ENCODE measurements at places on chromosomes 4 and X.
A peak's percentile ranks its signal among the peaks of the same experiment; 100 is the strongest.

- DNase-seq: no peak
Observed at GRCh38 chr4:55001538-55001937, 123.9 kb downstream of the KDR start.

GRCh38 chrX:132426695-132427281, 62.0 kb downstream of the MBNL3 start:
- no peak for DNase-seq

- DNase-seq: no peak
Observed at GRCh38 chr4:8112036-8112576, 46.5 kb downstream of the ABLIM2 start.

GRCh38 chr4:115187136-115187535, 73.7 kb upstream of the NDST4 start:
- no peak for DNase-seq

DNA sequence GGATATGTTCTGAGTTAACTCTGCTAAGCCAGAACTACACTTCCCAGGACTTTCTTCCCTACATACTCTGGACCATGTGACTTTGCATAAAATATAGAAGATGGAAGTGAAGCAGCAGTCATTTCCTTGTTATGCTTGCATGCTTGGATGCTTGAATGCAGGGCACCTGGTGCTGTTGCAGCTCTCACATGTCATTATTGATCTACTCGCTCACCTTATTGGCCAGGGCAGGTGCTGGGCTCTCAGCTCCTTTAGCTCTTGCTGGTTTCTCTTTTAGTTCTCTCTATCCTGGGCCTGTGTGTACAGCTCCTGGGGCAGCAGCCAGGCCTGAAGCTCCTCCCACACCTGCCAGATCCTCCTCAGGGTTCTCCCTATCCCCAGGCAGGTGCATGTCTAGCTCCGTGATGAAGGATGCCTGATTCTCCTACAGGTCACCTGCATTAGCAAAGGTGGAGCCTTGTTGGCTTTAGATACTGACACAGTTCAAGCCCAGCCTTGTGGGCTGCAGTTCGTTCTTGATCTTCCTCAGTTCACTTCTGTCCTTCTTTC, 53.3 kb downstream of the MED28 start:
- no peak for DNase-seq

DNA sequence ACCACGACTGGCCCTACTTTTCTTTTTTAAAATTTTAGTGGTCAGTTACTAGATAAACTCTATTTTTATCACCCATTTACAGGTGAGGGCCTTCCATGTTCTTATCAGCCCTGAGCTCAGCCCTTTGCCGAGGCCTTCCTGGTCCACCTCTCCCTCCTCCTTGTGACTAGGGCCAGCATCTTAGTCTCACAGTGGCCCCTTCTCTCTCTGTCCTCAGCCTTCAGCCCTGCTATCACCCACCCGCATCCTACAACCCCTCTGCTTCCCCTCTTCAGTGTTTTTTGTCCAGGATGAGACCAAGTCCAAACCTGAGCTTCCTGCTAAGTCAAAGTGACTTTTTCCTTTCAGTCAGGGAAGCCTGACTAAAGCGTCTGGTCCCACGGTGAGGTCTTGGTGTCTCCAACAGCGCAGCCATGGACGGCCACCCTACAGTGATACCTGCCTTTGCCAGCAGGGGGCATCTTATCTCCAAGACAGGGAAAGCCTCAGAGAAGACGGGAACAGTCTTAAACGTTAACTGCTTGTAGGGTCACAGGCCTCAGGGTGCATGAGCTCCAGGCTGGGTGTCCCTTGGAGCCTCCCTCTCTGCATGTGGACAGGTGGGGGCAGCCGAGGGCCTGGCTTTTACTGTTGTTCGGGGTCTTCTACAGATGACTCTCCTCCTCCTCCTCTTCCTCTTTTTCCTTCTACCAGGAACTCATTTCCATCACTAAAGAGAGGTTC, 11.7 kb upstream of the GAGE10 start:
- DNase-seq: peak; percentile 54

DNA sequence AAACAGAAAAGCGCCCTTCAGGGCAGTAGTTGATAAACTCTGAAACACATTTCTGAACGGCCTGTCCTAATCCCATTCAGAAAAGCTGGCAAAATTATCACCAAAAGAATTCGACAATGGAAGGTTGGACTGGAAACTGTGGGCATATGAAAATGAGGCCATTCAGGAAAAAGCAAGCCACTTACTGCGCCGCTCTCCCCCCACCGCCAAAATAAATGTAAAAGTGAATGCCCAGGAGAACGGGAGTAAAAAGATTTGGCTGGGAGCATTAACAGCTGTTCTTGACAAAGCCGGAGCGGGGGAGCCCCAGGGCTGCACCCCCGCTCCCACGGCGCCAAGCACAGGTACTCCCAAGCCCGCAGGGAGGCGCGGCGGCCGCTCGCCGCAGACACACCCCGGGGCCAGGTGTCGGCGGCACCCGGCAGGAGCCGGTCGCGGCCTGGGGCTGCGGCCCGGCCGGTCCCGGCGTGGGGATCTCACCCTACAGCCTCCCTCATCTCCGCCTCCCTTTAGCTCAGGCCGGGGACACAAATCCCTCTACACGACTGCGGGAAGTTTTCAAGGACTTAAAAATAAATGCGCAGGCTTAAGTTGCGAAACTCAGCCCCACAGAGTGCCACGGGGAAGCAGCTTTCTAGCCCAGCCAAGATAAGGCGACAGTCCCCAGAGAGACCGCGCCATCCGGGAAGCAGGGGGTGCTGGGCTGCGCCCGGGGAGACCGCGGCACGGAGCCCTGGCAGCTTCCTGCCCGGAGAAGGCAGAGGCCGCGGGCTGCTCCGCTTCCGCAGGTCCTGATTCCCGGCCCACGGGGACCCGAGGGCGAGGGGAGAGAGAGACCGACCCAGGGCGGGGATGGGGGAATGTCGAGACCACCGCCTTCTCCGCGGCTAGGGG, 593 bp downstream of the SH3RF1 start:
- no peak for DNase-seq

DNA sequence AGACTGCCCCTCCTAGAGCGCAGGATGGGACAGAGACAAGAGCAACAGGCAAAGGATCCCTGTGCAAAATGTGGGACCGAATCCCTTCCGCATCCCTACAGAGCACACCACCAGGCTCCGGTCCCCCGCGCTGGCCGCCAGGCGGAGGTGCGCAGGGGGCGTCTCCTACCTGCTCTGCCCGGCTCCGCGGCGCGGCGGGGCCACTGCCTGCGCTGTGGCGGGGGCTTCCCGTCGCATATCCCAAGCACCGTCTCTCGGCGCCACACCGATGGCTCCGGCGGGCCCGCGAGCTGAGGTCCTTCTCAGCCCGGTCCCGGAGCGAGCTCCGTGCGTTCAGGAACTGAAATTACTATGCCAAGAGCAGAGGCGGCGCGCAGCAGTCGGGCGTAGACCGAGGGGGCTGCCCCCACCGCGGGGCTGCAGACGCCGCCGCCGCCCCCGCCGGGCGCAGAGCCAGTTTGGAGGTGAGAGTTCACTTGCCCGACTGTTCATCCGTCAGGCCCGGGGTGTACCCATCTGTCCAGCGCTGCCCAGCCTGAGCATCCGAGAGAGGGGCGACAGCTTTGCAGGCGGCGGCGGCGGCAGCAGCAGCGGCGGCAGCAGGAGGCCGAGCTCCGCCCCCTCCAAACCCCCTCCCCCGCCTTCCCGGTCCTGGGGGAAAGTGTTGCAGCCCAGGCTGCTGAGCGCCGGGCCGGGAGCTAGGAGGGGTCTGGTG, at the start of gene GPRIN3:
Gene GPRIN3, minus strand, starts transcription at position 355 of the 715 bp plus-strand sequence. CDS start 57,690 bp downstream, outside the sequence.
- DNase-seq: peak; percentile 60

DNA sequence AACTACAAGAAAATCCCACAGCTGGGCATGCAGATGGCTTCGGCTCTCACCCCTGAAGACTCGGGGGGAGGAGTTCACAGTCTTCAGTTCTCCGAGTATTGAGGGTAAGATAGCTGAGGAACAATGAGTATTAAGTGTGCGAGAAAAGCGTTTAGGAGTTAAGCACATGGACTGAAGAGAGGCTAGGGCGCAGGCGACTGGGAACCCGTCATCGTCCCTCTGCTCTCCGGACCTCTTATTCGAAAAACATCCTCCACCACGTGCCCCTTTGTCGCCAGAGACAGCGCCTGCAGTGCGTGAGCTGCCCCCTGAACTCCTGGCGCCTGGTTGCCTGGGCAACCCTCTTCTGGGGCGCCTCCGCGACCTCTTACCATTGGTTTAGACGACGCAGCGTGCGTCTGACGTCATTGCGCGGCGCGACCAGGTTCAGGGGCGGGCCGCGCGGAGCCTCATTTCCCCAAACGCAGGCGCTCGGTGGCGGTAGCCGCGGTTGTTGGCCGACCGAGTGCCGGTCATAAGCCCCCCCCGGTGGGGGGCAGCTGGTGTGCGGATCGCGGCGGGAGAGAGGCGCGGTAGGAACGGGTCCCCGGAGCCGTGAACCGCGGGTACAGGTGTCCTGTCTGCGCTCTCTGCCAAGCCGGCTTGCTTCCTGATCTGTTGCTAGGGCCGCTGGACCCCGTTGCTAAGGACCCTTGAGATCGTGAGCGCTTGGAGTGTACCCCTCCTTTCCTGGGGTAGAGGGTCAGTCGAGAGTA, at the start of gene PACRGL:
Gene PACRGL, plus strand, starts transcription at position 452 of the 755 bp plus-strand sequence. CDS start 4,024 bp downstream, outside the sequence.
- DNase-seq: peak; percentile 96

DNA sequence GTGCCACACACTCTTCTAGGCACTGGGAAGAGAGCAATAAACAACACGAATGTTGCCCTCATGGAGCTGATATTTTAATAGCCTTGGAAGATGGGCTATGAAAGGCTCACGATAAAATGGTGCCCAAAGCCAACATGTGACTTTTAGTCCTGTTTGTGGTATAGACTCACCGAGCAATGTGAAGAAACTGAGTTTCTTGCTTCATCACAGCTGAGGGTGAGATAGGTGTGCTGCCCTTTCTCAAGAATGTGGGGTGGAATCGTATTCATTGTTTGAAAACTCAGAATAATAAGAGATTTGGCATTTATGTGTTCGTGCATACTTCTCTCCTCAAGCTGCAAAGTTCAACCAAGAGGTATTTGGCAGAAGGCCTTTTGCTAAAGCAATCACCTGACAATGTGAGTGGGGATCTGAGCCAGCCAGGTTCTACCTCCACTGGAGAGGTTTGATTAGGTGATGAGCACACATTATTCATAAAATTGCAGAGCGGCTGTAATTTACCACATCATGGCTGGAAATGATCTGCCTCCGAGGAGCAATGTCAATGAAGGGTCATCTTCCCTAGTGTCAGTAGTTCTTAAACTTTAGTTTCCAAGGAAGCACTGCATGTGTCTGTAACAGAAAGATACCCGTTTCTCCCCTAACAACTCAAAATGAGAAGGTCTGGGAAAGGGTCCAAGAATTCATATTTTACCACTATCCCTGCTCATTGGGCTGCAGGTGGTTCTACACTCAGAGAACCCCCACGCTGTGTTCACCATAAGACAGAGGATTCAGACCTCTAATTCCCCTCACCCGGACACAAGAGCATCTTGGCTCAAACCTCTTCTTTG, 41.9 kb upstream of the CBR4 start:
- DNase-seq: no peak

DNA sequence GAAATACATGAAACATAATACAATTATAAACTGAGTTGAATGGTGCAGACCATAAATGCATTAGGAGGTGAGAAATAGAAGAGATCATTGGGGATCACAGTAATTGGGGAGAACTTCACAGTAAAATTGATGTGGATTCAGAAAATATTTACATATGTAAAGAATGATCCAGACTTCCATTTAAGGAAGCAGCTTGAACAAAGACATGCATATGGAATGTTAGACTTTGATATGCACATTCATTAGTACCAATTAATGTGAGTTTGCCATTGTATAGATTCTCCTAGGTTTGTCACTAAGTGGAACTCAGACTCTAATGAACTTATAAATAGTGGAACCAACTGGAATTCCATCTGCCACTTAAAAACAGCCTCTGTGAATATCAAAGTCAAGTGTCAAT, 235.6 kb downstream of the PARM1 start:
- no peak for DNase-seq

GRCh38 chr4:36224972-36225903, 19.1 kb downstream of the ARAP2 start:
- no peak for DNase-seq

- peak; percentile 97 for DNase-seq
Observed at GRCh38 chr4:123750044-123750443, 353.4 kb downstream of the SPRY1 start.

- no peak for DNase-seq
Observed at GRCh38 chr4:22921936-22922335, 229.2 kb downstream of the GBA3 start.

DNA sequence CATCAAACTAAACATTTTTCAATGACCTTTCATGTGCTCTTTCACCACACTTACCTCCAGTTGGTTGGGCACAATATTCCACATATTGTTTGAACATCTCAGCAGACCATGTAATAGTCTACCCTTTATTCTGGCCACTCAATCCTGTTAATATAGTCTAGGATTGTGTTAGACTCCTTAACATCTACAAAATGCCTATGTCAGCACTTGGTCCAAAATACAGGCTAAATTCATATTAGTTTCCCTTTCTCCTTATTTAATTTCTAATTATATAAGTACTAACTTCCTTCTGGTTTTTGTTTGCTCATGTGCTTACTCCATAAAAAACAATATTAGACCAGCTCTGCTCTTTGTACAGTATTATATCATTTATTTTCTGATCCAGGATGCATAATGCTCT, 21.1 kb downstream of the MEPE start:
- no peak for DNase-seq

DNA sequence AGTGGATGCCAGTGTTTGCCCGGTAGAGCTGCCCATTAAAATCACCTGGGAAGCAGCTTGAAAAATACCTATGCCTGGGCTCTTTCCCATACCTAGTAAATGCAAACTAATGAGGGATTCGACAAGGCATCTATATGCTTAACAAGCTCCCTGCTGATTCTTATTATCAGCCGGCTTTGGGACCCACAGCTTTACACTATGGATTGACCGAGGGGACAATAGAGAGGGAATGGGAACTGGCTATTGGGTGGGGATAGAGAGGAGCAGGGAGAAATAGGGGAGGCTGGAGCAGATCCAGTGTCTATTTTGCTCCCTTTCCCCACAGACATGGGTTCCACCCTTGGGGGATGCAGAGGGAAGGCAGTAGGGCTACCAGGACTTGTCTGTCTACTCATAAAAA, 103.1 kb upstream of the TEX13D start:
- DNase-seq: no peak

DNA sequence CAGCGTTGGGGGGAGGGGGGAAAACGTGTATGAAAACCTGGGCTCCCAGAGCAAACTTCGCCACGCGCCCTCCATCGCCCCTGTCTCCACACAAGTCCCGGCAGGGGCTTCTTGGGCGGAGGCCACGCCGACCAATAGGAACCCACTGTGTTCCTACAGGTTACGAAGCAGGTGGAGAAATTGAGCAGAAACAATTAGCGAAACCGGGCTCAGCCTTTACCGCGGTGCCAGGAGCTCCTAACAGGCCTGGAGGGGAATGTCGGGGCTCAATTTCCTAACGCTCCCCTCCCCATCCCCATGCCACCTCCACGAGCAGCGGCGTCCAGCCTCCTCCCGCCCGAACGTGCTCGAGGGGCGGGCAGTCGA, 589 bp upstream of the KIT start:
- no peak for DNase-seq

DNA sequence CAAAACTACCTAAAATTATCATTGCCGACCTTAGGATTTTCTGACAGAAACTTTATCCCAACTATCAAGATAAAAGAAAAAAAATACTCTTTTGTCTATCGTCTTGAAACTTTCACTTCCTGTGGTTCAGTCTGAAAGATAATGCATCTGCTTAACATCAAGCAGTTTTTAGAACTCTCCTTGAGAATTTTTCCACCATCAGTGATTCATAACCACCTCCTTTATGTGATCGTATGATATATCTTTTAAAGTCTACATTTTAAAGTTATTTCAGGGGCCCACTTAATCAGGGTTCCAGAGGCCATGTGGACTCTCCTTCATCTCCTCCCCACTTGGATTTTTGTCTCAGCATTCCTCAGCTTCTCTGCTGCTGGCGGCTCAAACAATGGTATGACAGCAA, 272.8 kb upstream of the TENM3 start:
- DNase-seq: no peak

Data from cerebellar cortex (tissue), 1 donor.